Sigmoid colon (tissue), 7 donors: ENCODE measurements at places on chromosomes 3 and 15. TPM values are rescaled to one million over a fixed set of nuclear protein-coding genes. Genes with fewer than 3 reads are reported as not detected.
A peak's percentile ranks its signal among the peaks of the same experiment; 100 is the strongest.

DNA sequence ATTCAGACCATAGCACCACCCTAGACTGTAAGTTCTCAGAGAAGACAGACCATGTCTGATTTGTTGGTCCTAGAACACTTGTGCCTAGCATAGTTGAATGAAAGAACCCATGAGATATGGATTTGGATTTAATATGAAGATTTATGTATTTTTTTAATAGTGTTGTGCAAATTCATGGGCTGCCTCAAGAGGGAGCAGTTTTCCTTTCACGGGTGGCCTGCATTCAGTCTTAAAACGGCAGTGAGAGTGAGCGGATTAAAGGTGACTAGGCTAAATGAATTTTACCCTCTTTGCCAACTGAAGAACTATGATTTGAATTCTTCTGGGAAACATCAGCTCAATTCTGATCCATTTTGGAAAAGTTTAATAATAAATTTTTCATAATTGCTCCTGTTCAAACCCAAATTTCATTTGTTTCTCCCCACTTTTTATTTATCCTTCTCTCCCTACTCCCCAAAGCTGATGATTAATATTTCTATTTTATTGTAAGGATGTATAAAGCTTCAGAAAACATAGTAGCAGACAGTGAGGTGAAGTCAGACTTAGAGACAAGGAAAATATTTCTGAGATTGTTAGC lies 67.3 kb downstream of the MORC1 start:
- DNase-seq = no peak

GRCh38 chr3:185339945-185340344 lies 23.0 kb upstream of the MAP3K13 start:
- DNase-seq = no peak

DNA sequence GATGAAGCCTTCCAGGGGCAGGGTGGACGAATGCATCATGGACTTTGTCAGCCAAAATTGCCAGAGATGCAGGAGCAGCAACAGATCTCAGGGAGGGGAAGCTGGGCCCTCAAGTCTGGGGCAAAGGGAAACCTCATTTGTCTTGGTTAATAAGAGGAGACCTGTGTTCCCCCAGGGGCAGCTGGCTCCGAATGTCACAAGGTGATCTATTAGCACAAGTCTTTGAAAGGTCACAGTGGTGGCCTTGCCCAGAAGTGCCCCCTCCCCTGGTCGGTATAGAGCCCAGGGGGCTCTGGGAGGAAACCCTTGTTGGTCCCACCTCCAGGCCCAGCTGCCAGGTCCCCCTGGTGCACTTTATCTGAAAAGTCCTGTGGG lies 46.2 kb downstream of the ABTB1 start:
- DNase-seq = no peak

- no peak for DNase-seq
These were observed 152.9 kb upstream of the SOX2 start for GRCh38 chr3:181558870-181559269.

- DNase-seq = no peak
These were observed 173.9 kb upstream of the ICE2 start for GRCh38 chr15:60652870-60653269.

GRCh38 chr3:168001244-168001643 lies 94.5 kb downstream of the GOLIM4 start:
- no peak for DNase-seq

Gene TMCO5A
- polyA plus RNA-seq = not detected

- DNase-seq = peak; percentile 81
These were observed 694 bp downstream of the ABTB1 start for GRCh38 chr3:127673191-127674100.

DNA sequence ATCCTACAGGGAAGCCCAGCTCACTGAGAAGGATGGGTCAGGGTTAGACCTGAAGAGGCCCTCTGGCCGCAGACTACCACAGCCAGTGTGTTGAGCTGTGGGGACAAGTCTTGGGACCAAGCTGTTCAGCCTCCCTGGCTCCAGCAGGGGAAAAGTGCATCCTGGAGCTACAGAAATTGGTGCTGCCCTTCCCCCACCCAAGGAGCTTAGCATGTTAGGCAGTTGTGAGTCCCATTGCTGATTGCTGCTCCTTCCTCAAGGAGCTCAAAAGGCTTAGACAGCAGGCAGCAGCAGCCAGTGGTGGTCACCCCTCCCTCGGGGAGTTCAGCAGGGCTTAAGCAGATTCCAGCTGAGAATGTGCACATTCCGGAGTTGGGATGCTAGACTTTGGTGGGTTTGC lies 165.6 kb downstream of the ATP8B4 start:
- DNase-seq = no peak

DNA sequence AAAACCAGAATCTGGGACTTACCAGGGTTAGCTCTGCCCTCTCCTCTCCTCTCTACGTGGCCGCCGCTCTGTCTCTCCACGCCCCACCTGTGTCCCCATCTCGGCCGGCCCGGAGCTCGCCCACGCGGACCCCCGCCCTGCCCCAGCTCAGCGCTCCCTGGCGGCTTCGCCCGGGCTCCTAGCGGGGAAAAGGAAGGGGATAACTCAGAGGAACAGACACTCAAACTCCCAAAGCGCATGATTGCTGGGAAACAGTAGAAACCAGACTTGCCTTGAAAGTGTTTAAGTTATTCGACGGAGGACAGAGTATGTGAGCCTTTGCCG lies 5.4 kb downstream of the ISL2 start:
- DNase-seq = no peak

GRCh38 chr15:57333487-57333886 lies 42.8 kb upstream of the CGNL1 start:
- no peak for DNase-seq

Gene CLEC3B
- polyA plus RNA-seq = 50.5 TPM

GRCh38 chr15:84960391-84961113 lies 21.1 kb upstream of the PDE8A start:
- peak; percentile 53 for DNase-seq

Gene FSTL1
- 8.1 TPM for polyA plus RNA-seq

Gene XCR1
- polyA plus RNA-seq = not detected

GRCh38 chr15:66706225-66706732 lies 4.2 kb downstream of the SMAD6 start:
- DNase-seq = no peak

GRCh38 chr15:60183366-60183765 lies 179.3 kb downstream of the FOXB1 start:
- no peak for DNase-seq

GRCh38 chr3:129592381-129593131 lies 13.9 kb downstream of the PLXND1 start:
- DNase-seq = peak; percentile 85

GRCh38 chr3:29345516-29346300 lies 64.8 kb downstream of the RBMS3 start:
- no peak for DNase-seq

Gene CCDC54
- polyA plus RNA-seq = not detected

Gene CNTN4
- 8.4 TPM for polyA plus RNA-seq

DNA sequence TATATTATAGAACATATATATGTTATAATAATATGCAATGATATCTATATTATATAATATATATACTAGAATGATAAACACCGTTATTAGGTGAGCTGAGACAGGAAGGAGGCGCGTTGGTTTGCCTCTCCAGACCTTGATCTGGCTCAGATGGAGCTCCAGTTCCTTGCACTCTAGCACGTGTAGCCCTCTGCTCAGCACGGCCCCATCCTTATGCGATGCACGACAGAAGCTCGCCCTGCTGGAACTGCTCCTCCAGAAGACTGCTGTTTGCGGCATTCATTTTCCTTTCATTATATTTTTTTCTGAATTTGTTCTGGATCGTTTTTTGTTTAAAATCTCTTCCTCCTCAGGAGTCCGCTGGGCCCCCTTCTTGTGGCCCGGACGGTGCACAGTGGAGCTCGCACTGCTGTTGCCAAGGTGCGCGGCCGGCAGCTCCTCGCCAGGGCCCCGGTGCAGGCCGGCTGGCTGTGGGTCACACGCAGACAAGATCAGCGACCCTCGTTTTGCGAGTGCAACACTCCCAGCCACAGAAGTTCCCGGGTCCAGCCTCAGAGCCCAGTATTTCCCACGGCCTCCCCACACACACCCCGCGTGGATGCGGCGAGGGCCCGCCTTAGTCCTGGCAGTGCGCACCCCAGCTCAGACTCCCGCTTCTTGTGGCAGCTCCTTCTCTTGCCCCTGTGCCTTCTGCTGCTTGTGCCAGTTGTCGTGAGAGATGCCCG lies 112.2 kb downstream of the CHL1 start:
- no peak for DNase-seq

Gene ARHGEF26
- 5.4 TPM for polyA plus RNA-seq

DNA sequence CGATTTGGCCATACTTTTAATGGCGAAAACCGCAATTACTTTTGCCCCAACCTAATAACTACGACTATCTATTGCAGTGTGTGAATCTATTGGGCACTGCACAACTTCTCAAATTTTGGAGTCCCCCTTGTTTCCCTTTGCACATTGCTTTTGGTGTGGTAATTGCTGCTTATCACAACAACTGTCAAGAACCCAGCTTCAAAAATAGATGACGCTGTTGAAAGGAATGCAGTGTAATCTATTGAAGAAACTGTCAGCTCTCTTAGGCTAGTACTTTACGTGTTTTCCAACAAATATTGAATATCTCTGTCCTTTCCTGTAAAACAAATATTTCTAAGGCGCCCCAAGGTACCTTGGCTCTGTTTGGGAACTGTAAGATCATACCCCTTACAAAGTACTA lies 222.8 kb upstream of the UBE2E2 start:
- no peak for DNase-seq

DNA sequence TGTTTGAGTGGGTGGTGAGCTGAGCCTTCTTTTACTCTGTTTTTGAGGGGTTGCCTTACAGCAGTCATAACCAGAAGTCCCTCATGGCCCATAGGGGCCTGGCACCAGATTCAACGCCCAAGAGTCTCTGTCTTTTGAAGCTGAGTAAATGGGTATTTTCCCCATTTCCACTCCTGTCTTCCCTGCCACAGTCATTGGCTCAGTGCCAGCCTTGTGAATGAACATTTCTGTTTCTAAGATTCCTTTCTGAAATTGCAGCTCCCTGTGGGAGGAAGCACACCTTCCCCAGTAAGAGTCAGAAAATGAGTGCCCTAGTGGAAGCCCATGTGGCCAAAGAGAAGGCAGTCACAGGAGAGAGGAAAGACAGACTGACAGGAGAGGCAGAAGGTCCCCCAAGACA lies 43.7 kb upstream of the POLR2M start:
- no peak for DNase-seq

Gene NPAP1
- polyA plus RNA-seq = not detected

GRCh38 chr15:31887246-31887645 lies 143.1 kb upstream of the CHRNA7 start:
- no peak for DNase-seq

GRCh38 chr15:97087006-97087741 lies 756.7 kb downstream of the NR2F2 start:
- no peak for DNase-seq

DNA sequence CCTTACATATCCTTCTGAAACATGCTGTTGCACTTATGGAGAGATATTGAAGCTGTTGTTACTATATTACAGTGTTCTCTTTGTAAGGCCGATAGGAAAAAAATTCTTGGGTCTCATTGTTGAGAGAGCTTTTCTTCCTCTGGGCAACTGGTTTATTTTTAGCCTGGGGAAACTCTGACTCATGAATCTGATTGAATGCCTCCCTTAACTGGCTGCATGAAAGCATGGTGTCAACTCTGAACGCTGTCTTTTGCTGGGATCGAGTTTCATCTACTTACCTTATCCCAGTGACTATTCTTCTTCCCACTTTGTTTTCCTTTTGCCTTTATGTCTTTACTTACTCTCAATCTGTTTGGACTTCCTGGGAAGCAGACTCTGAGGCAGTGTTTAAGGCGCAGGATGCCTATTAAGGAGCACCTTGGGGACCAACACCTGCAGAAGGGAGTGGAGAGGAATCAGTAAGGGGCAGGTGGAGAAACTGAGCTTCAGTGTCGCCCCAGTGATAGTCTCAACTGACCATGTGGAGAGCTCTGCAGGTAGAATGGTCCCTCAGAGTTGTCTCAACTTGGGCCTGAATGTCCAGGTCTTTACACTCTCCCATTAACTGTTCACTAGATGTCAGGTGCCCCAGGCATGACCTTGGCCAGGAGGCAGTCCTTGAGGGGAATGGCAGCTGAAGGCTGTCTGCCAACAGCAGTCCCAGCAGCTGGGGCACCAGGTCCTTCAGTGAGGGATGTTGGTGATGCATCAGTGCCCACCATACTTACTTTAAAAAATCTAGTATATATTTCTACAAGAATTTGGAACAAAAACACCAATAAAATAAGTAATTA lies 88.9 kb upstream of the CCNL1 start:
- no peak for DNase-seq

- DNase-seq = no peak
These were observed 13.6 kb downstream of the TF start for GRCh38 chr3:133759740-133760305.

DNA sequence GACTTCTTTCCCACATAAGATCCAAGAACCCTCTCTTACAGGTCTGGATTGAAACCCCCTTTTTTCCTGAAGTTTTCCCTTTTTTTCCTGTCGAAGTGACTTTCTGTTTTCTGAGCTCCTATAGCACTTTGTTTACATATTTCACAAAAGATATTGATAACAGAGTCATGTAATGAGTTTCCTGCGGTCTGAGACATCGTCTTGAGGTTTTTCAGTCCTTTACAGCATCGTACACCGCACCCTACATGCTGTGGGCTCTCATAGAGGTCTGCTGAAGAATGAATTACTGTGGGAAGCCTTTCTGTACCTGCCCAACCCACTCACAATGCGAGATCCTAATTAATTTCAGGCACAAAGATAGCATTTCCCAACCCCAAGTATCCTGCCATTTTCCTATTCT lies 53.1 kb downstream of the MCF2L2 start:
- no peak for DNase-seq

Gene SHF
- polyA plus RNA-seq = 13.5 TPM

DNA sequence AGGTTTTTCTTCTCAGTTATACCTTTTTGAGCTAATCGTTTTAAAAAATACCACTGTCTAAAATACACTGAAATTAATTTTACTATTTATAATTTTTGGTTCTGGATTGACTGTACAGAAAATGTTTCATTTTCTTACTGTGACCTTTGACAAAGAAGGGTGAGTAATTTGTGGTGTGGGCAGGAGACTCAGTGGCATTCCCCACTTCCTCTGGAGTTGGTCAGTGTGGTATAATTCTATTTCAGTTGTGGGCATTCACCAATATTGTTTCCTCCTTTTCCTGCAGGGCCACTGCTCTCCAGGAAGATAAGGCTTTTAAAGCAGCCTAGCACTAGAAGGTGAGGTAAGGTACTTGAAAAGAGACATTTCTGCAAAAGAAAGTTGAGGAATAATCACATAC lies 6.5 kb downstream of the DAG1 start:
- no peak for DNase-seq

Gene PLSCR2
- polyA plus RNA-seq = not detected

DNA sequence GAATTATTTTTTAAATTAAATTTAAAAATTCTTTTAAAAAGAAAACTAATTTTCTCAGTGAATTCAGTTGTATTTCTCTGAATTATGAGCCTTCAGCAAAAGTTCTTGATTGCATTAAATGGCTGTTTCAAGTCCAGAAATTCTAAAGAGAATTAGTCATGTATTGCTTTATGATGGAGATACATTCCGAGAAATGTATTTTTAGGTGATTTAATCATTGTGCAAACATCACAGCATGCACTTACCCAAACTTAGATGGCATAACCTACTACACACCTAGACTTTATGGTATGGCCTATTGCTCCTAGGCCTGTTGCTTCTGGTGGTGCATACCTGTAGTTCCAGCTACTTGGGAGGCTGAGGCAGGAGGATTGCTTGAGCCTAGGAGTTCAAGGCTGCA lies 44.3 kb upstream of the GCNT3 start:
- DNase-seq = no peak

Gene CILP
- 0.92 TPM for polyA plus RNA-seq

Gene CPEB1
- 2.1 TPM for polyA plus RNA-seq

Gene VGLL3
- 0.23 TPM for polyA plus RNA-seq

Gene GOLGA8M
- polyA plus RNA-seq = not detected

GRCh38 chr15:61146931-61147230 lies 82.2 kb downstream of the RORA start:
- no peak for DNase-seq

GRCh38 chr3:112687616-112688015 lies 46.7 kb upstream of the CCDC80 start:
- DNase-seq = no peak
